Spleen (tissue), 13 donors: ENCODE measurements at places on chromosomes 12 and 14.
A peak's percentile ranks its signal among the peaks of the same experiment; 100 is the strongest.

GRCh38 chr14:49861699-49862088, 9.1 kb upstream of the NEMF start:
- peak overlapping the region; percentile 99 for H3K27ac ChIP-seq
- peaks cover 29% of the 10 kb centered on the region for H3K4me1 ChIP-seq
- peak; percentile 87 for DNase-seq
- peak overlapping the region; percentile 54 for H3K4me3 ChIP-seq
- H3K27me3 ChIP-seq, result no peaks in the 10 kb centered on the region
- no peaks in the 10 kb centered on the region for H3K36me3 ChIP-seq

- no peak overlapping the region for H3K27ac ChIP-seq
- H3K27me3 ChIP-seq, result no peaks in the 10 kb centered on the region
- H3K4me1 ChIP-seq, result no peaks in the 10 kb centered on the region
- no peak for DNase-seq
- no peak overlapping the region for H3K4me3 ChIP-seq
- no peaks in the 10 kb centered on the region for H3K36me3 ChIP-seq
Observed at GRCh38 chr12:48015129-48015528, 10.9 kb upstream of the COL2A1 start.

DNA sequence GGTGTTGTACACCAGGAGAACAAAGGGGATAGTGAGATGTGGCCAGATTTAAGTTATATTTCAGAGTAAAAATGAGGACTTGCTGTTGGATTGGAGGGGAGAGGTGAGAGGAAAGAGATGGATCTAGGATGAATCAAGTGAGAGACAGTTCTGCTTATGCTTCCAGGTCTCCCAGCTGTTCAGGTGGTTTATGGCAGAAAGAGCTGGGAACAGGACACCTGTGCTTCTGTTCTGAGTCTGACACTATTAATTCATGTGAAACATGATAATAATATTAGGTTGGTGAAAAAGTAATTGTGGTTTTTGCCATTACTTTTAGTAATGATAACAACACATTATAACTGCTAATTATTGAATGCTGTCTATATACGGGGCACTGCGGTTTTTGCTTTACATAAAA, 55.7 kb downstream of the SLC15A5 start:
- no peak for DNase-seq
- no peaks in the 10 kb centered on the region for H3K27me3 ChIP-seq
- H3K27ac ChIP-seq, result no peak overlapping the region
- H3K4me3 ChIP-seq, result no peak overlapping the region

DNA sequence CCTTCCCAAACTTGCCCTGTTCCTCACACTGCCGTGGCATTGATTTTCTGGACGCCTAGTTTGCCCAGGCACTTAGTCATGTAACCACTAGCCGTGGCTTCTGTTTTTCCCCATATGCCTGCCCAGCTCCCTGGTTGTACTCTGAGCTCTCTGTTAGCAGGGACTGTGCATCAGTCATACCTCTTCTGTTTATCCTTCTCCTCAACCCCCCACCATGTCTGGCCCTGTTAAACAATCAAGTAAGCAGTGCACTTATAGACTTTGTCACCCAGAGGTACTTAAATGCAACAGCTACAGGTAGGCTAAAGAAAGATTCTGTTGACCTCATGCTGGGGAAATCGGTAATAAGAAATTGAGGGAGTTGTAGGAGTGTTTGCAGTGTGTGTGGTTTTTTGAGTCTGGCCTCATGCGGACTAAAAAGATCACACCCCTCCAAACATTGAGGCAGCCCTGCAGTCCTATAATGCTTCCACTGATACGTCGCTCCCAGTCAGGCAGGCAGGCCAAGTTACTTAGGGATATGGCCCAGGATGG, 17.0 kb downstream of the UBE3B start:
- no peak overlapping the region for H3K4me3 ChIP-seq
- H3K4me1 ChIP-seq, result no peaks in the 10 kb centered on the region
- DNase-seq, result no peak
- H3K27me3 ChIP-seq, result no peaks in the 10 kb centered on the region

GRCh38 chr12:12518919-12519318, 43.7 kb downstream of the DUSP16 start:
- H3K4me1 ChIP-seq, result peaks cover 16% of the 10 kb centered on the region
- H3K27ac ChIP-seq, result no peak overlapping the region
- H3K4me3 ChIP-seq, result no peak overlapping the region

DNA sequence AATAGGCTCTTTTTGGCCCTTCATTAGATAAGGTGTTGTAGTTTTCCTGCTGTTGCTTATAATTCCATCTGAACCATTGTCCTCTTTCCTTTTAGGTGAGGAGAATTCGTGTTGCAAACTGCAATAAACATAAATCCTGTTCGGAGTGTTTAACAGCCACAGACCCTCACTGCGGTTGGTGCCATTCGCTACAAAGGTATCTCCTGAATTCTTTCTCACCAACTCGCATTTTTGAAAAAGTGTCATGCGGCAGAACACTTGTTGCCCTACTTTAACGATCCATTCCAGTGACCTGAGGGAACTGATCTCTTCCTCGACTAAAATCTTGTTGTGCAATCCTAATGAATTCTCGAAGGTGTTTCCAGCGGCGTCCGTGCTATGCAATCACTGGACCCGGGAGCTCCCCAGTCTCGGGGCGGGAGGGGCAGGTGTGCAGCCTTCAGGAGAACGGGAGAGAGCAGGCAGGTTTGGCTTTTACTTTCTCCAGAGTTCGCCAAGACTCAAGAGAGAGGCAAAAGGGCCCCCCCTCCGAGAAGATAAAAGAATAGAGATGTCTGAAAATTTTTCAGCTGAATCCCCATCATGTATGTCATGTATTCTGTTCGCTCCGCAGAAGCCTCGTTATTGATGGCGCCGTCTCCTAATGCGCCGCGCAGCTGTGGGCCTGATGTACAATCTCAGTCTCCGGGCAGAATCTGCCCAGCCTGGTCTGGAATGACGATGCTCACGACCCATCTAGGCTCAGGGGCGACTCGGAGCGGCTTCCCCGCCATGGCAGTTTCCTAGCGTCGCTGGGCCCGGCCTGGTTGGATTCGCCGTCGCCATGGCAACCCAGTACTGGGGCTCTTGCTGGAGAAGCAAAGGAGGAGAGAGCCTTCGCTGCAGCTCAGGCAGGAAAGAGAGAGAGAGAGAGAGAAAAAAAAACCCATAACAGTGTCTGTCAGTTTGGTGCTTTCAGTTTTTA, 38.2 kb downstream of the PLXNC1 start:
- H3K36me3 ChIP-seq, result no peaks in the 10 kb centered on the region
- peaks cover 11% of the 10 kb centered on the region for H3K4me1 ChIP-seq
- H3K27me3 ChIP-seq, result no peaks in the 10 kb centered on the region
- no peak for DNase-seq
- H3K4me3 ChIP-seq, result no peak overlapping the region

- H3K4me1 ChIP-seq, result peaks cover 20% of the 10 kb centered on the region
- DNase-seq, result no peak
- H3K27me3 ChIP-seq, result peaks cover 69% of the 10 kb centered on the region
- no peaks in the 10 kb centered on the region for H3K36me3 ChIP-seq
- no peak overlapping the region for H3K27ac ChIP-seq
Observed at GRCh38 chr12:101969-102878, 35.7 kb downstream of the IQSEC3 start.

GRCh38 chr12:103799504-103799856, 41.6 kb downstream of the NT5DC3 start:
- H3K4me1 ChIP-seq, result peaks cover 7% of the 10 kb centered on the region
- no peaks in the 10 kb centered on the region for H3K27me3 ChIP-seq
- H3K4me3 ChIP-seq, result peak overlapping the region; percentile 40
- peaks cover 24% of the 10 kb centered on the region for H3K36me3 ChIP-seq
- peak overlapping the region; percentile 83 for H3K27ac ChIP-seq

GRCh38 chr14:31716208-31716607, 155.0 kb downstream of the NUBPL start:
- H3K27me3 ChIP-seq, result no peaks in the 10 kb centered on the region
- H3K36me3 ChIP-seq, result peaks cover 19% of the 10 kb centered on the region
- H3K27ac ChIP-seq, result no peak overlapping the region
- no peak overlapping the region for H3K4me3 ChIP-seq

- DNase-seq, result no peak
- no peaks in the 10 kb centered on the region for H3K4me1 ChIP-seq
- no peaks in the 10 kb centered on the region for H3K36me3 ChIP-seq
- no peaks in the 10 kb centered on the region for H3K27me3 ChIP-seq
- H3K4me3 ChIP-seq, result peak within 1 kb of the TSS; percentile 28
Observed at GRCh38 chr12:7503686-7504415, at the start of gene CD163. Gene CD163 (minus strand): TSS chr12:7503777. CDS start chr12:7503690, 87 bp downstream.

GRCh38 chr12:19915392-19916195, 452.7 kb upstream of the PDE3A start:
- no peak overlapping the region for H3K4me3 ChIP-seq
- no peaks in the 10 kb centered on the region for H3K4me1 ChIP-seq
- H3K27me3 ChIP-seq, result no peaks in the 10 kb centered on the region

DNA sequence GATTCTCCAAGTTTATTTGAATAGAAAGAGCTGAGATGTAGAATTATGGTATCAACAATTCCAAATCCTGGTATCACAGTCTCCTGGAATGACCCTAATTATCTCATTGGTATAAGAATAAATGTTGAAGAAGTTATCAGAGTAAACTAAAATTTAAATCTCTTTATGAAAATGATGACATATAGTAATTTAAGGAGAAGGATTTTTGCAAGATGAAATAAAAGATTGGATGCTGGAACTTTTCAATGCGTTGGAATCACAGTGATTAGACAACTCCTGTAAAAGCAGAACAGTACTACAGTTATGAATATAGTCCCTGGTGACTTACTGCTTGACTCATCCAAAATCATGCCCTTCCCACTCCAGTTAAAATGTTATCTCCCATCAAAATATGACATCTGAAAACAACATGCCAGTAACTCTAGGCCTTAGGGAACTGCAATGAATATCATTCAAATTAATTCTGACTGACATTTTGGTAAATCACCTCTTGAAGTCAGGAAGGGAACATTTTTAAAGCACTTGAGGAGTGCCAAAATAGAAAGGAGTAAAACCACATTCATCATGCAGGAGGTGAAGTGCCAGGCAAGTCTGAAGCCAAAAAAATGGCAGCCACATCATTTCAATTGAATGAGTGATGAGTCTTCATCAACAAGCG, 197.8 kb upstream of the PRKD1 start:
- no peak for DNase-seq
- H3K36me3 ChIP-seq, result no peaks in the 10 kb centered on the region
- H3K27ac ChIP-seq, result no peak overlapping the region
- H3K4me1 ChIP-seq, result no peaks in the 10 kb centered on the region

- H3K27me3 ChIP-seq, result no peaks in the 10 kb centered on the region
- H3K27ac ChIP-seq, result no peak overlapping the region
- no peak for DNase-seq
- peaks cover 32% of the 10 kb centered on the region for H3K36me3 ChIP-seq
- H3K4me1 ChIP-seq, result no peaks in the 10 kb centered on the region
Observed at GRCh38 chr12:45388545-45388944, 172.7 kb downstream of the ANO6 start.

GRCh38 chr14:49994951-49995561, 102.2 kb downstream of the ARF6 start:
- H3K27ac ChIP-seq, result peak overlapping the region; percentile 40
- H3K4me1 ChIP-seq, result peaks cover 57% of the 10 kb centered on the region
- no peak overlapping the region for H3K4me3 ChIP-seq
- DNase-seq, result no peak
- no peaks in the 10 kb centered on the region for H3K27me3 ChIP-seq

DNA sequence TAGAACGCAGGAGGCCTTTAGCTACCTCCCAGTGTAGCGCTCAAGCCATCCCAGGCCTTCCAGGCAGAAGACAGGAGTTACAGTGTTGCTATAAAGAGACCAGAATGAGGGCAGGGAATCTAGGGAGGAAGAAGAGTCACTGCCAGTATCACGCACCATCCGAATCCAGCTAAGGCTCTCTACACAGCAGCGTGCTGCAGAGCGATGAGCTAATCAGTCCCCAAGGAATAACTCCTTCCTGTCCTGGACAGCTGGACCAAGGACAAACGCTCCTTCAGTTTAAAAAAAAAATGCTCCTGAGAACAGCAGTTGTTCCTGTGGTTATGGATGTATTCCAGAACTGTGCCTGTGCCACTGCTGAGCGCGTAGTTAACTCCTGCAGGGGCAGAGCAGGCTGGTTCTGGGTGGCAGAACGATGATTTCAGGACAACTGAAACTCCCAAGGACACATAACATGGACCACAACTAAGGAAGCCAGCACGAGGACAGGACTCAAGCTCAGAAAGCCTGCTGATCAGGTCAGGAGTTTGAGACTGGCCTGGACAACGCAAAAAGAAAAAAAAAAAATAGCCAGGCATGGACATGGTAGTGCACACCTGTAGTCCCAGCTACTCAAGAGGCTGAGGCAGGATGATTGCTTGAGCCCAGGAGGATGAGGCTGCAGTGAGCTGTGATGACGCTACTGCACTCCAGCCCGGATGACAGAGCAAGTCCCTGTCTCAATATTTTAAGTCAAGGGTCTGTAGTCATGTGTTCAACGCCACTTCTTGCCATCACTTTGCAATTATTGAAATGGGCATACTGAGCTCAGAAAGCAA, 2.6 kb downstream of the IFFO1 start:
- H3K27me3 ChIP-seq, result no peaks in the 10 kb centered on the region
- peak overlapping the region; percentile 17 for H3K27ac ChIP-seq
- peaks cover 51% of the 10 kb centered on the region for H3K4me1 ChIP-seq
- H3K4me3 ChIP-seq, result no peak overlapping the region
- peak; percentile 59 for DNase-seq

- no peaks in the 10 kb centered on the region for H3K27me3 ChIP-seq
- no peak overlapping the region for H3K4me3 ChIP-seq
- peak overlapping the region; percentile 95 for H3K27ac ChIP-seq
- peaks cover 13% of the 10 kb centered on the region for H3K4me1 ChIP-seq
Observed at GRCh38 chr12:49369411-49370145, 2.3 kb downstream of the SPATS2 start.
